ENCODE measurements at places on chromosomes 3 and 15. TPM values are rescaled to one million over a fixed set of nuclear protein-coding genes. Genes with fewer than 3 reads are reported as not detected.

Gene HLTF
- 21.6 TPM for total RNA-seq

Gene MYZAP
- 0.27 TPM for total RNA-seq

Gene TAMM41
- total RNA-seq: 8.6 TPM

Gene MED12L
- 1.3 TPM for total RNA-seq

Gene PP2D1
- not detected for total RNA-seq
